Kidney epithelial cell (primary cell): ENCODE measurements at places on chromosomes 5 and 9. TPM values are rescaled to one million over a fixed set of nuclear protein-coding genes. Genes with fewer than 3 reads are reported as not detected.

DNA sequence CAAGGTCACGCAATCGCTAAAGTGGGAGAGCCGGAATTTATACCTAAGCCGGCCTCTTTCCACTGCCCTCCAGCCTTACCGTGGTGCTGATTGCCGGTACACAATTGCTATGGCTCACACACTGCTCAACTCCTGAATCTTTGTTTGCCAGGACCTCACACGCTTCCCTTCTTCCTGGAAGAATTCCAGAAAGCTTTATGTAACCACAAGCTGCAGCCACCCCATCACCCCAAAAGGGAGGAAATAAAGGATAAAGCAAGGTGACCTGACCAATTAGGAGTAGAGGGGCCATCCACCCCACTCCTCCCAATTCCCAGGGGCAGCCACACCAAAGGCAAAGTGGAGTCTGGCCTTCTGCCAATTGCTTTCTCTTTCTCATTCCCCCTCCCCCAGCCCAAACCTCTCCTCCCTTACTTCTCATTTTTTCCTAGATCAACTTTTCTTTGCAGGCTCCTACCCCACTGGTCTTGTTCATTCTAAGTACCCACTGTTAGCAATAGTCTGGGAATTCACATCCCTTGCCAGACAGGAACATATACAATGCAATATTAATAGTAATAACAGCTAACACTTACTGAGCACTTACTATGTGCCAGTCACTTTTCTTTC is 18.0 kb upstream of the CDC23 start:
- no peak for DNase-seq

GRCh38 chr5:173155912-173156311 is 11.6 kb downstream of the BNIP1 start:
- no peak for DNase-seq

The FAXDC2 gene
- 0.62 and 2.6 TPM in 2 replicates for total RNA-seq

DNA sequence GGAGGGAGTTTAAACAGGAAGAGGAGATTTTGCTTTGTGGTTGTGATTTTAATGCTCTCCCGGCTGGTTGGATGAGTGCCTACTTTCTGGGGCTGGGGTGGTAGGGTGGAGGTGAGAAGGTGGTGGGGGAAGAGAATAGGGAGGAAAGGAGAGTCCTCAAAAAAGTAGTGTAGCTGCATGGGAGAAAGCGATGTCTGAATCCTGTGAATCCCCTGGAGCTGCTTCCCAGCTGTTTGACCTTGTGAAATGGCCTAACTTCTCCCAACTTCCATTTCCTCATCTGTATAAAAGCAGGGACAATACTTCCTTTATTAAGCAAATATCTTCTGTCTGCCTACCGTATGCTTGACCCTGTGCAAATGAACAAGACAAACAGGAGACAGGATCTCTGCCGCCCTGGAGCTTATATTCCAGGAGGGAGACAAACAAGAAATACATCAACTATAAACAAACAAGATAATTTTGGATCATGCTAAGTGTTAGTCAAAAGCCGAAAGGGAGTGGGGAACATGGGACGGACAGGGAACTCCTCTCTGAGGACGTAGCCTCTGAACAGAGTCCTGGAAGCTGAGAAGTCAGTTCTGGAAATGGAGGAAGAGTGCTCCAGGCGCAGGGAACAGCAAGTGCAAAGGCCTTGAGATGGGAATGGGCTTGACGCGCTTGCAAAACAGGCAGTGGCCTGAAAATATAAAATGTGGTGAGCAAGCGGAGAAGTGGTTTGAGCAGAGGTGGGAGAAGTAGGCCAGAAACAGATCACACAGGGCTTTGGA is 103.5 kb downstream of the SPRY4 start:
- DNase-seq = no peak

DNA sequence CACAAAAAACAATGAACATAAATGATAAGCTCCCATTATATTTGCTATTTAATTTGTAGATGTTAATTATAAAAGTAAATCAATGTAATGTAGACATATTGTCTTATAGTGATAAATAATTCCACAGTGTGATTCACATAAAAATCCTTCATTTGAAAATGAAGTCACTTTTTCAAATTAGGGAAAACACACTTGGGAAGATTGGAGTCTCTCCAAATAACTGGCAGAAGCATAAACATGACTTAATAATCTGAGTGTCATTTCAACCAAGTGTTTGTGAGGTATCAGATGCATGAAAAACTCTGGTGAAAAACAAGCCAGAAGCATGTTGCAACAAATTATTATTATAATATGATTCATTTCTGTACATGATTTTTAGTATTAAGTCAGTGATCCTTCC is 102.2 kb downstream of the CETN3 start:
- no peak for DNase-seq

DNA sequence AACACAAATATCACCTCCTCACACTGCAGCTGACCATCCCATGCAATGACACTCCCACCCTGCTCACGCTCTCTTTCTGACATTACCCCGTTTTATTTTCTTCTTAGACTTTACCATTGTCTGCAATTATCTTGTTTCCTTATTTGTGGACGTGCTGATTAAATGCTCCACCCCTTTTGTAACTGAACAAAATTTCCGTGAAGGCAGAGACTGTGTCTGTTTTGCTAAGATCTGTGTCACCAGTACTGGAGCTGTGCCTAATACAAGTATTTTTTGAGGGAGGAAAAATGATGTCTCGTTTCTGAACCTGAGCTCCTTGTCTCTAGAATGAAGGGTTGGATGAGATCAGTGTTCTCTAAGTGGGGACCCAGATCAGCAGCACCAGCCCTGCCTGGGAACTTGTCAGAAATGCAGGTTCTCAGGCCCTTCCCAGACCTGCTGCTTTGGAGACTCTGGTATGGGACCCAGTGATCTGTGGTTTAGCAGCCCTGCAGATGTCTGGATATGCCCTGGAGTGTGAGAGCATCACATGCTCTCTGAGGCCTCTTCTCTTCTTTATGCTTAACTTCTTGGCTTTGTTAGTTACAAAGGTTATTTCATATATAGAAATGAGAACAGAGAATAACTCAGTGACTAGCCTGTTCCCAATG is 181.7 kb upstream of the GAS1 start:
- DNase-seq = no peak

The HRH2 gene
- 1.1 and 2.7 TPM in 2 replicates for total RNA-seq

- no peak for DNase-seq
Observed at GRCh38 chr5:164326219-164326618, 820.8 kb downstream of the MAT2B start.

The FBP2 gene
- total RNA-seq = not detected in 2 replicates

DNA sequence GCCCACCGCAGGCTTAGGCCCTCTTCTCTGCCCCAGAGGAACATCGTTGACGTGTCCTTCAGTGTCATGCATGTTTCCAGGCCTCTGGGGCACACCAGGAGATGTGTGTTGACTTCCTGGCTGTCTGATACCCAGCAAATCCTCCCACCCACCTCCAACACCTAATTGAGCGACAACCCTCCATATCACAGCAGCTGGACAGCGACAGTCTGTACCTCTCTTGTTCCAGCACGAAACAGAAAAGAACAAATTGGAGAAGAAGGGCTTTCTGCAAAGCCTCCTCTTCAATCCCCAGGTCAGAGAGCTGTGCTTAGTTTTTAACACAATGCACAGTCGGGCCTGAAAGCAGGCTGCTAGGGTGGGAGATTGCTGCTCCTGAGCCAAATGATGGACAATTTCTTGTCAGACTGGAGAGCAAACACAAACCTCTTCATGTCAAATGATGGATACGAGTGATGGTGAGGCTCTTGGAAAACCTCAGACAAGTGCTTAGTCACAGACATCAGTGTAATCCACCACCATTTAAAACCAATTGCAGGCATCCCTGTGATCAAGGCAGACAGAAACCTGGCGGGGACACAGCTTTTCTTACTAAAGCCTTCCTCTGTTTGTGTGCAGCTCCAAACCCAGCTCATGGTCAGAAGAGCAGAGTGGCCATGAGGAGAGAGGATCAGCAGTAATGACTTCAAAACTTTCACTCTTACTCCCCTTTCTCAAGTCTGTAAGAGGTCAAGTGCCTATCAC is 110.6 kb downstream of the EBF1 start:
- no peak for DNase-seq

The ADGRV1 gene
- total RNA-seq = 2.7 and 3.5 TPM in 2 replicates

The NIM1K gene
- total RNA-seq = 0.07 and 0.21 TPM in 2 replicates

GRCh38 chr5:55913466-55914413 is 62.6 kb downstream of the IL31RA start:
- DNase-seq = peak; percentile 64

The CYFIP2 gene
- total RNA-seq = 93.5 and 99.9 TPM in 2 replicates

DNA sequence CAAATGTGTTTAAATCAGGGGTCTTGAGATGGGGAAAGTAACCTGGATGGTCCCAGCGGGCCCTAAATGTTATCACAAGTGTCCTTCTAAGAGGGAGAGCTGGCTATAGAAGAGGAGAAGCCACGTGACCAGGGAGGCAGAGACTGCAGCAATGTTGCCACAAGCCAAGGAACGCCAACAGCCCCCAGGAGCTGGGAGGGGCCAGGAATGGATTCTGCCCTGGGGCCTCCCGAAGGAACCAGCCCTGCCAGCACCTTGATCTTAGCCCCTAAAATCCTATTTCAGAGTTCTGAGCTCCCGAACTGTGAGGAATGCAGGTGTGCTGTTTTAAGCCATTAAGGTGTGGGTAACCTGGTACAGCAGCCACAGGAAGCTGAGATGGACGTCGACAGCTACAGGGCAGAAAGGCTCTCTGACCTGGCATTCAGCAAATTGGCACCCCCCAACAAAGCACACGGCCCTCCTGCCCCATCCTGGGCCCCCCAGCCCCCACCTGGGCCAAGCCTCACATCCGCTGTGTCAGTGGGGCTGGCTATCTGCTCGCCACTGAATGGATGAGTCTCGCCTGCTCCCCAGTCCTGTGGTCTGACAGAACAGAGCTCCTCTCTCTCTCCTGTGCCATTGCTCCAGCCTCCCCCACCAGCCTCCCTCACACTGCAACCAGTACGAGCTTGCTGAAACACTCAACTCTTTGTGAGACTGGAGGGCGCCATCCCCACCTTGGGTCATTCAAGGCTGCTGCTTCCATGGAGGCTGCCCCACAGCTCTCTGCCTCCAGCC is 78.8 kb downstream of the ADAMTS2 start:
- no peak for DNase-seq

The FAT2 gene
- 0.58 and 0.96 TPM in 2 replicates for total RNA-seq

GRCh38 chr9:4639420-4639819 is 22.7 kb upstream of the PLPP6 start:
- no peak for DNase-seq

DNA sequence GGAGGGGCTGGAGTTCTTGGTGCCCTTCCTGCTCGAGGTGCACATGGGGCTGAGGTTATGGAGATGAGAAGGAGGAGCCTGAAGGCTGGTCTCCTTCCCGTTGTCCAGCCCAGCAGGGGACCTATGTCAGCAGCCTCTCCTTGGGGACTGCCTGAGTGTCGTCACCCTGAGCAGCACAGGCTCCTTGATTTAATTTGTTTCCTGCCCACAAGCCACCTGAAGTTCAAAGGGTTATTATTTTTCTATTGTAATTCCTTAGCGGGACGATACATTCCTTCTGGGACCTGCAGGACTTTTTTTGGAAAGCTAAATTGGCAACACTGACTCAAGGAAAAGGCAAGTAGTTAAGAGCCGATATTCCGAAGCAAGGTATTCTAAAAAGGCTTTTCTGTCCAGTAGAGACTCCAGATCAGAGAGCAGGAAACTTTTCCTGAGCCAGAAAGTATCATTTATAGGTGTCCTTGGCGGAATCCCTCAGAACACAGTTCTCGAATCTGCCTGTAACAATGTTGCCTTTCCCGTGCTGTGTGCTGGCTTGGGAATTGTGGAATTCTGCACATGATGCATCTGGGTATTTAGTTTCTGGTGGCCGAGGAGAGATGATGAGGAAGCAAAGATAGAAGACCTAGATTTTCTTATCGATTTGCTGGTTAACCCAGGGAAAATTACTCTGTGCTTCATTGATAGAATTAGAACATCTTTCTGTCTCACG is 55.4 kb downstream of the ARHGAP26 start:
- DNase-seq = no peak

- DNase-seq = peak; percentile 42
Observed at GRCh38 chr5:173762930-173763329, 125.2 kb upstream of the CPEB4 start.

DNA sequence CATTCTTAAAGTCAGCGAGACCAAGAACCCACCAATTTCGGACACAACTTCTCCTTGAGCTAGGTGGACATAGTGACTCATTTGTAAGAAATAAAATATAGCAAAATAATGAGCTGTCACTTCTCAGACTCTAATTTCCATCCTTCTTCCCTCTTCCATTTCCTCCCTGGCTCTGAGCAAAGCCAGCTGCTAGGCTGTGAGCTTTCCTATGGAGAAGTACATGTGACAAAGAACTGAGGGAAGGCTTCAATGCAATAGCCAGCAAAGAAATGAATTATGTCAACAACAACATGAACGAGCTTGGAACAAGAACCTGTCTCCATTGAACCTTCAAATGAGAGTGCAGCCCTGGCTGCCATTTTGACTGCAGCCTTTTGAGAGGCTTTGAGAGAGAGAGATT is 25.9 kb upstream of the SELENOP start:
- DNase-seq = no peak

- no peak for DNase-seq
Observed at GRCh38 chr5:113271745-113272454, 162.9 kb downstream of the TSSK1B start.

GRCh38 chr9:90044710-90045151 is 439.9 kb downstream of the GADD45G start:
- DNase-seq = no peak

DNA sequence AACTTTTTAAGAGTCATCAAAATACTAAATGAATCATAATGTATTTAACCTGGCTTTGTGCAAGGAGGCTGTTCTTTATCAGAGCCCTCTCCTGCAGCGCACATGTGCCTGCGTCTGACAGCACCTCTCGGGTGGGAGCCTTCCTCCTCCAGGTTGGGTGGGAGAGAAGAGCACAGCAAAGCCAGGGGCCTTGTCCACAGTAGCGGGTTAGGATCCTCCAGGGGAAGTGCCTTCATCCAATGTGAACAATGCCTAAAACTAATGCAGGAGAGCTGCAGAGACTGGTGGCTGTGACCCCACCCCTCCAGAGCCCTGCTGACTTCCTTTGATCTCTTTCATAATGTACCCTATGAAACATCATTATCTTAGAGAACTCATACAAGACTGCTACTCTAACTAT is 10.2 kb downstream of the UBE2QL1 start:
- no peak for DNase-seq

GRCh38 chr9:13960011-13960765 is 353.8 kb downstream of the NFIB start:
- DNase-seq = no peak

The SLC9A3 gene
- 3.0 and 3.6 TPM in 2 replicates for total RNA-seq

GRCh38 chr9:112032009-112032408 is 135.4 kb downstream of the UGCG start:
- no peak for DNase-seq

DNA sequence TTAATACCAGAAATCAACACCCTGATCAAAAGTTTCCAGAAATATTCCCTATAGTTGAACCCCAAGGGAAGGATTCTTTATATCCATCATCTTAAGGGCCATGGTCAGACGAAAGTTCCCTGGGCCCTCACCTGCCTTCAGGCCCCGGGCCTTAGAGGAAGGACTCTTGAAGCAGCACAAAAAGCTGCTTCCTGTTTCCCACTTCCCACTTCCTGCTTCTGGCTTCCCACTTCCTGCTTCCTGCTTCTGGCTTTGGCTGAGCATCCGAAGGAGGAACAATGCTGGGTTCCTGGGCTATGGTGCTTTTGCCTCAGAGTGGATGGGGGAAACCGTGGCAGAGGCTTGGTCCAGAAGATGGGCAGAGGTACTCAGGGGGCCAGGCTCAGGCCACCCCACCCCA is 25.8 kb upstream of the DAP start:
- DNase-seq = no peak
